ENCODE measurements at places on chromosomes 6 and 20.

DNA sequence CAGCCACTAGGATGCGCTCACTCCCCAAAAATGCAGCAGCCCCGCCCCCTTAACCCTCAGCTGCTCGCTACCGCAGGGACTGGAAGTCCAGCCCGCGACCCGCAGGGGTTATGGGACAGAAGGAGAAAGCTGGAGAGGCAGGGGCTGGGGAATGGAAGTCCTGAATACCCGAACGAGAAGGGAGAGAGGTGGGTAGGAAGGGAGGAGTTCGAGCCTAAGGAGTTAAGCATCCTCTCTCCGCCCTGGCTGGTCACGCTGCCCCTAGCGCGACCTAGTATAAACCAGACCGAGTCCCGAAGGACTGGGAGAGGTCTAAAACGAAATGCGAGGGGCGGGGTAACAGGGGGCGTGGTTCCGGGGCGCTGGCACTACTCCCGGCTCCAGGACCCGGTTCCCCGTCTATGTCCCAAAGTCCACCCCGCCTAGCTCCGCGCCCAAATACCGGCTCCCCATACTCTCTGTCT lies 448 bp upstream of the DDAH2 start:
- DNase-seq = peak; percentile 81

GRCh38 chr6:116511424-116512110 lies at the start of gene CALHM5:
Gene CALHM5 (plus strand): TSS chr6:116511639. CDS start chr6:116511697, 58 bp downstream.
- DNase-seq = peak; percentile 68

- DNase-seq = no peak
Observed at GRCh38 chr6:1777921-1778685, 168.4 kb downstream of the FOXC1 start.

GRCh38 chr20:44579313-44580081 lies 2.9 kb upstream of the PKIG start:
- DNase-seq = no peak

DNA sequence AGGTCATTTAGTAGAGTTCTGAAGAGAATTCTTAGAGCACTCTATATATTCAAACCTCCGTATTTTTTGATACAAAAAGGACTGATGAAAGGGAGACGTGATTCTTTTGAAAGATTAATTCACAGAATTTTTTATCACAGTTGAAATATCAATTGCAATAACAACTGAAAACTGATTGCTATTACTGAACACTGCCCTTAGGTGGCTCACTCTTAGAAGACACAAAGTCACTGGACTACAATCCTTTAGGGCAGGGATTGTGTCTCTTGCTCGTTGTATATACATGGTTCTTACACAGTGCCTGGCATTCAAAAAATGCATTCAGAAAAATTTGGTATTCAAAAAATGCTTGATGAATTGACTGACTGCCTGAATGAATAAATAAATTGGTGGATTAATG lies 17.1 kb upstream of the CALHM6 start:
- DNase-seq = peak; percentile 37

- no peak for DNase-seq
Observed at GRCh38 chr6:133017581-133017980, 203.2 kb downstream of the RPS12 start.

DNA sequence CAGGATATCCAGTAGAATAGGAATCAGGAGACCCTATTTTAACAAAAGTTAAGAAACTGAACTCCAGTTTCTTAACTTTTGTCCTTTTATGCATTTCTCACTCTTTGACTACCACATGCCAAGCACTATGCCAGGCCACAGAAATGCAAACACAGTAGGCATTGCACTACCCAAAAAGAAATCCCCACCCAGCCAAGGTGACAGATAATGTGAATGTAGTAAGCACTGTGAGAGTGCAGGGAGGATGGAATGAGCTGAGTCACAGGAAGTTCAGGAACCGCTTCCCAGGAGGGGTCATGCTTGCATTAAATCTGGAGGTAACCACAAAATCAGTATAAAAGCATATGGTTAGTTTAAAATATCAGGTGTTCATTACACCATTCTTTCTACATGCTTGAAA lies 20.1 kb upstream of the FAM83C start:
- DNase-seq = no peak

DNA sequence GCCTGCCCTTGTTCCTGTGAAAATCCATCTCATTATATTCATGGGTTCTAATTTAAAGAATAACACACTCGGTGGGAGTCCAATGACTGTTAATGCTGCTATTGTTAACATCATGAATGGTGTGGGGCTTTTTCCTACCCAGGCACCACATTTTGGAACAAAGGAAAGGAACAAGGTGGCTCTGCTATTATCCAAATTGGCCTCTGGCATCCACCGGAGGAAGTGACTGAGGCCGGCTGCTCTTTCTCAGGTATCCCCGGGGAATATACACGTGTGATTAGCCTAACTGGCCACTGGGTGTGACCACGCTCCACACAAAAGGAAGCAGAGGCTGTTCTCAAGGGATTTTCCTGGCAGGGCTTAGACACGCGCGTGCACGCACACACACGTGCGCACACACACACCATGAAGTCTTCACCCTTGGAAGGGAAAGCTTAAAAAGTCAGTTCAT lies 601.2 kb upstream of the ARID1B start:
- DNase-seq = peak; percentile 7

Measured in RPMI8226 (cell line).